Glutamatergic neuron (in vitro differentiated cells): ENCODE measurements at places on chromosomes 1 and 21.
A peak's percentile ranks its signal among the peaks of the same experiment; 100 is the strongest.

DNA sequence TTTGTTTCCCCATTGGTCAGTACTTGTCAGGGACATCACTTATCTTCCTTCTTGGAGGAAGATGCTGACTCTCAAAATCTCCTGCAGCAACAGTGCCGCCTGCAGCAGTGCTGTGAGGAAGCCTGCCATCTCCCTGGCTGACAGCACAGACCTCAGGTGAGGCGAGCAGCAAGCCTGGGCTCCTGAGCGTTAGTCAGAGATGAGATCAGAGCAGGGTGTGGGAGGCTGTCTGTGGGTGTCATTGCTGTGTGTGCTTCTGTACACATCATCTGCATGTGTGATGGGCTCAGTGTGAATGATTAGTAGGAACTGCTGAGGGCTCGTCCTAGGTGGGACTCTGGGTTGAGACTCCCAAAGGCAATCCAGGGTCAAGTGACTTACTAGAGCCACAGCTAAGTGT, 6.1 kb downstream of the STRIP1 start:
- DNase-seq: no peak

- no peak for DNase-seq
These were observed 996.2 kb downstream of the AMY1C start for GRCh38 chr1:104745875-104746274.

DNA sequence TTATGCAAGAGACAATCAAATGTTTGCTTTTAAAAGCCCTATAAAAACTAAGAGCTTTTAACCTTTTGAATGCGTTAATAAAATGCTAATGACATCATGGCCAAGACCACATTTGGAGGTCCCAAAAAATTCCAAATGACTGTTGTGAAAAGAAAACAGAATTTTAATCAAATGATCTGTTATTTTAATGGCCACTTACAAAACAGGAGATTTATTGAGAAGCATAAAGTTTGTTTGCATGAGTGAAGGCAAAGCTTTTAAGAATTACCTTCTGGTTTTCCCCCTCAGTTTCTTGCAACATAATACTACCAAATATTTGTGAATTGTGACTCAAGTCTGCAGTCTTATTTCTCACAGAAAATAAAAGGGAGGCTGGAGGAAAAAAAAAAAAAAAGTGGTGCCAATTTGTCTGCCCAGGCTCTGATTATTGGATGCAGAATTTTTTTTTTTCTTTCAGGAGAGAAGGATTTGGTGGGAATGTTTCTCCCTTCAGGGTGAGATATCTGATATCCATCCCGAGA, 60.7 kb downstream of the GORAB start:
- DNase-seq: no peak

GRCh38 chr1:65525266-65526048, 105.0 kb downstream of the LEPR start:
- peak; percentile 36 for DNase-seq

- DNase-seq: no peak
These were observed 1.5 kb downstream of the KIF1B start for GRCh38 chr1:10211805-10212410.

GRCh38 chr1:218369688-218370511, 24.8 kb downstream of the TGFB2 start:
- no peak for DNase-seq

DNA sequence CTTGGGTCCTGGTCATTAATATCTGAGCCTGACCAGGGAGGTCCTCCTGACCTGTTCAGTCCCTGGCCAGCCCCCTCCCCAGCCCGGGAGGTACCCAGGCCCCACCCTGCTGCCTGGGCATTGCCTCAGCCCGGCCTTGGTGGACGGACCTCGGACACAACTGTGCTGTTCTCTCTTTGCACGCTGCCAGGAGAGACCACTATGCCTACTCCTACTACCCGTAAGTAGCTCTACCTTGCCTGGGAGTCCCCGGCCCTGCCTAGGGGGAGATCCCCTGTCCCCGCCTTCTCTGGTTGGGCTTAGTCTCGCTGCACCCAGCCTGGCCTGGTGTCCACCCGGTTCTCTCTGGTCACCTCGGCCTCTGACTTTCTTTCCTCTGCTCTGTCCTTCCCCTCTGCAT, 53.2 kb downstream of the PTPRU start:
- DNase-seq: no peak

- no peak for DNase-seq
These were observed 14.4 kb downstream of the ABCG1 start for GRCh38 chr21:42233067-42233961.

DNA sequence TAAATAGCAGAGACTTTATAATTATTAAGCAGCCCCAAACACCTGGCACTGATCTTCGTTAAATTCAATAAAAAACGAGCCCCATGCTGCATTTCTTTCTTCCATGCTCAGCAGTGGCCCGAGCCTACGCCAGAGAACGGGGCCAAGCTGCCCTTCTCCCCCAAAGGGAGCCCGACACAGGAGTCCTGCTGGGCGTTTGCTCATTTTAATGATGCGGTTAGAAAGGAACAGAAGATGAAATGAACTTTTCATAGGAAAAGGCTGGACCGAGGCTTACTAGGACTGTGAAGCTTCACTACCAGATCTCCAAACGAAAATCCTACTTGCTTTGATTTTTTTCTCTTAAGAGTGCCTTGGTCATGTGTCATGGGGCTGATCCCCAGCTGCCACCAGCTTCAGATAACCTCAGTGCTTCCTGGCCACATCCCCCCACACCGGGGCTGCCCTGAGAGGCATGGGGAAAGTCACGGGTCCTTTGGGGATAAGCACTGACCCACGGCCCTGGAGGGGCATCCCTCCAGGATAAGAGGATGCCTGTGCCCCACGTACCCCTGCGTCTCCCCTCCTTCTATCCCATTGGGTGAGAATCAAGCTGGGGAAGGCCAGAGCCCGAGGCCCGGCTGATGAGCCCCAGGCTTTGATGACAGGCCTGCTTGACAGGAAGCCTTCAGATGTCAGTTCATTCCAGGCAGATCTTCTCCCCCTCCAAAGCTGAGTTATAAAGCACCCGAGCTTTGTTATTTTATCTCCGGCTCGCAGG, 34.2 kb downstream of the PGBD5 start:
- no peak for DNase-seq

GRCh38 chr1:205631768-205632668, at the start of gene ELK4:
TSS of gene ELK4 (minus strand) at chr1:205632011. CDS start at chr1:205623882, 8,129 bp downstream.
- DNase-seq: peak; percentile 99

DNA sequence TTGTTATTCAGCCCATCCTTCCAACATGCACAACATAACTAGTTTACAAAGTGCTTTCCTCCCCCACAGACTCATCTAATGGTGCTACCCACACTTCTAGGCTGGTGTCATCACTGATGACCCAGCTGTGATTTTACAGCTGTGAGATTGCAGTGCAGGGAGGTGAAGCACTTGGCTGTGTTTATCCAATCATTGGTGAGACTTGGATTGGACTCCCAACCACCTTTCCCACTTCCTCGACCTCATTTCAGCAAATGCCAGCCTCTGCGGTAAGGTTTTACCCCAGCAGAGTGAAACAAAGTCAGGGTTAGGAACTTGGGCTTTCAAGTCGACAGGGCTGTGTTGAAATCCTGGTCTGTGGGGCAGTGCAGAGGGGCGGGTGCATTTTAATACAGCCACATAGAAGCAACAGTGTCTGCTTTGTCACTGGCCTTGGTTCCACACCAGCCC, 22.1 kb downstream of the ECHDC2 start:
- no peak for DNase-seq

GRCh38 chr1:170030212-170030611, 44.3 kb downstream of the KIFAP3 start:
- no peak for DNase-seq

DNA sequence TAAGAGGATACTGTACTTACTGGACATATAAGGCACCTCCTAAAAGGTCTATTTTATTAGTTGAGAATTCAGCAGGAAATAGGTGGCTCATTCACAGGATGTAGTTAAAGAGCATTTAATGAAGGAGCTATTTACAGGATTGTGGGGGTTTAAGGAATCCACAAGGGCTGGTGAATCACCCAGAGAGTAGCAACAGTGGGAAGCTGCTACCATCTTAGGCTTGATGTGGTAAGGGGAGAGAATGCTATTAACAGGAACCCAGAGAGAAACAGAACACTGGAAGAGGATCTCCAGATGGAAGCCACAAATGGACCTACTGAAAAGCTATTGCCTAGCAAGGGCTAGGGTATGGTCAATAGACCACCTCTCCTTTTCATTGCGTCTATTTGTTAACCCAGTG, 52.0 kb upstream of the COL11A1 start:
- no peak for DNase-seq

DNA sequence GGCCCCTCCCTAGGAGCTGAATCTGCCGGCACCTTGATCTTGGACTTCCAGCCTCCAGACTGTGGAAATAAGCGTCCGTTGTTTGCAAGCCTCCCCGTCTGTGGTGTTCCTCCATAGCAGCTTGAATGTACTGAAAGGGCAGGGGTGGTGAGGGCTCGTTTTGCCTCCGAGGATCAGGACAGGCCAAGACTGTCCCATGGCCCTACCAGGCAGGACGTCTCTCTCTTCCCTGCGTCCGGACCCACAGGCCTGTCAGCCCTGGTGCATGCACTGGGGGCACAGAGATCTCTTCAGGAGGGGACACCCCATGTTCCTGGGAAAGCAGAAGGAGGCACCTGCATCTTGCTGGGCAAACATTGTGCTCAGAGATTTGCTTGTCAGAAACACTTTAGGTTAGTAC, 156.3 kb upstream of the C1orf174 start:
- DNase-seq: no peak

- DNase-seq: no peak
These were observed 296.1 kb downstream of the HHIPL2 start for GRCh38 chr1:222251847-222252246.

- peak; percentile 58 for DNase-seq
These were observed 46.0 kb downstream of the RHOU start for GRCh38 chr1:228781161-228781808.

GRCh38 chr1:155794605-155795245, 62.3 kb downstream of the GON4L start:
- DNase-seq: no peak

DNA sequence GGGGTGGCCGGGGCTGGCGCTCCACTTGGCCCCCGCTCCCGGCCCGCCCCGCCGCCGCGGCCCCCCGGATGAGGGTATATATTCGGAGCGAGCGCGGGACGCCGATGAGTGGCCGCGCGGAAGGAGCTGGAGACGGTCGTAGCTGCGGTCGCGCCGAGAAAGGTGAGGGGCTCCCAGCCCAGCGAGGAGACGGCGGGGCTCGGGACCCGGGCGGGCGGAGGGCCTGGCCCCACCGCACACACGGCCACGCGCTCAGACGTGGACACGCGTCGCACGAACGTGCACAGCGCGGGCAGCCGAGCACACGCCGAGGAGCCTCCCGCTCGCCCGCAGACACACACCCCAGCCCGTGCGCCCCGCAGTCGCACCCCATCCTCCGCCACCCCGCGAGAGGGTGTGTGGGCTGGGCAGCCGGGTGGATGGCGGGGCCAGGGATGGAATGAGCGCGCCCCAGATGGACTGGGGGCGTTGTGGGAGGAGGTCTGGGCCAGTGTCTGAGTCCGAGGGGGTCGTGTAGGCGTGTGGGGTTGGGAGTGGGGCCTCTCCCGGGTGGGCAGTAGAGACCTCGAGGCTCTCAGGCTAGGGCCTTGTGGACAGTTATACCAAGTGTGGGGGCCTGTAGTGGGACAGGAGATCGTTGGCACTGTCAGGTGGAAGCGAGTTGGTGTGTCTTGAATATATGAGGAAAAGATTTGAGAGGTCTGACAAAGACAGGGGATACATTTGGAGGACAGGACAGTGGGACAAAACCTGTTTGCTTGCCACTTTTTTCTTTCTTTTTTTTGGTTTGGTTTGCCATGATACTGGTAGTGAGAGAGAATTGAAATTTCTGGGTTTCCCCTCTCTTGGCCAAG, at the start of gene UAP1:
TSS of gene UAP1 (plus strand) at position 107 of the 854 bp plus-strand sequence. CDS start 4,347 bp downstream, outside the sequence.
- no peak for DNase-seq

DNA sequence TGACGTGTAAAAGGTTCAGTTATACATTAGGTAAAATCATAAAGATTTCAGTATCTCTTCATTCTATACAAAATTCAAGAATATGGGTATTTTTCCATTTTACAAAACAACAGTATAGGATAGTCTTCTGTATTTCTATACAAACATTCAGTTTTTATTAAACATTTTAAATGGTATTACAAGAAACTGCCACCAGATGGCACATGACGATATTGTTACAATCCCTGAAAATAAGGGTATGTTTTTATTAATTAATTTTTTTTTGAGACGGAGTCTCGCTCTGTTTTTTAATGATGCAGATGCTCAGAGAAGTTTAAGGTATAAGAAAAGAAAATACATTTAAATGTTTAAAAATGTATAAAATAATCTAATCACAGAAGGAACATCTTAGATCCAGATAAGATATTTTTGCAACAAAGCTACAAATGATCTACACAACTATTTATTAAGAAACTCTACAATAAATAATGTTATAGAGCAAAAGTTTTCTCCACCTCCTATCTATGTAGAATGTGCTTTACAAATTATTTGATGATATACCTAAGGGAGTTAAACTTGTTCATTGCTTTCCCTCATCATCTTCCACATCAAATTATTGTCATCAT, 23.5 kb upstream of the RSBN1 start:
- DNase-seq: no peak

DNA sequence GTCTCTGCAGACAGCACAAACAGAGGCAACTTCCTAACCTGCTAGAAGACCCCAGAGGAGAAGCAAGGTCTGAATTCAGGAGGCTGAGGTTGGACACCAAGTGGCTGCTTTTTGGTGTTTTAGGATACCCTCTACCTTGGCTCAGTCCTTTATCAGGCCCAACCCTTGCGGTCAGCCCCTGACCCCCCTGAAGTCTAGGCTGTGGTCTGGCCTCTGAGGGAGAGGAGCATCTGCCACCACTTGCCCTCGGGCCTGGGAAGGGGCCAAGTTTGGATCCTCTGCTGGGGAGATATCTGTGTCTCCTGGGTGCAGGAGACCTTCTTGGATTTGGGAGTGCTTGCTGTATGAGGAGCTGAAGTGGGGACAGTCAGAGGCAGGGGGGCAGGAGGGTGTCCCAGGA, 21.0 kb downstream of the EDN2 start:
- DNase-seq: no peak
